ENCODE measurements at places on chromosomes 12 and 14.

GRCh38 chr14:88804035-88804434 lies 11.3 kb upstream of the EML5 start:
- DNase-seq = no peak

GRCh38 chr12:68508576-68508975 lies 102.1 kb upstream of the RAP1B start:
- no peak for DNase-seq

DNA sequence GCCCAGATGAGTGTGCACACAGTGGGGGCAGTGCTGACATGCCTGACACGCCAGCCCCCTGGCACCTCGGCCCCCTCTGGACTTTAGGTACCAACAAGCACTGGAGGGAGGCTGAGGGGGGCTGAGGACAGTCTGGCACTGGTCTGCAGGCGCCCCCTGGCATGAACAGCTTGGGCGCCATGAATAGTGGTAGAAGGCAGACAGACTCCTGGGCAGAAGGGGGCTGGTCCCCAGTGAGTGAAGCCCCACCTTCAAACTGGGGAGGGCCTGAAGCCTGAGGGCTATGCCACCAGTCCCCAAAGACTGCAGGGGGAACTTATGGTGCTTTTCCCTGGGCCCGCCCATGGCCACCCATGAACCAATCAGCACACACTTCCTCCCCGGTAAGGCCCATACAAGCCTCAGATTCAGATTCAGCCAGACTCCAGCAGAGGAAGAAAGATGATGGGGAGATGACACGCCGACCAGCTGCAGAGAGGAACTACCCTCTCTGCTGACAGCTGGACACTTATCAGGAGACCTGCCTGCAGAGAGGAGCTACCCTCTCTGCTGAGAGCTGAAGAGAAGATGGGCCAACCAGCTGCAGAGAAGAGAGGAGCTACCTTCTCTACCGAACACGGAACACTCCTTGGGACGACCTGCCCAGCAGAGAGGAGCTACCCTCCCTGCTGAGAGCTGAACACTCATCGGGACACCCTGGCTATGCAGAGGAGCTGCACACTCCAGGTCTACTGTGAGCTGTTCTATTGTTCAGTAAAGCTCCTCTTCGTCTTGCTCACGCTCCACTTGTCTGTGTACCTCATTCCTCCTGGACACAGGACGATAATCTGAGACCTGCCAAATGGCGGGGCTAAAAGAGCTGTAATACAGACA lies 324.5 kb downstream of the PCNX1 start:
- DNase-seq = no peak

- DNase-seq = no peak
Measured at GRCh38 chr12:10466311-10466710, 13.1 kb upstream of the KLRC1 start.

DNA sequence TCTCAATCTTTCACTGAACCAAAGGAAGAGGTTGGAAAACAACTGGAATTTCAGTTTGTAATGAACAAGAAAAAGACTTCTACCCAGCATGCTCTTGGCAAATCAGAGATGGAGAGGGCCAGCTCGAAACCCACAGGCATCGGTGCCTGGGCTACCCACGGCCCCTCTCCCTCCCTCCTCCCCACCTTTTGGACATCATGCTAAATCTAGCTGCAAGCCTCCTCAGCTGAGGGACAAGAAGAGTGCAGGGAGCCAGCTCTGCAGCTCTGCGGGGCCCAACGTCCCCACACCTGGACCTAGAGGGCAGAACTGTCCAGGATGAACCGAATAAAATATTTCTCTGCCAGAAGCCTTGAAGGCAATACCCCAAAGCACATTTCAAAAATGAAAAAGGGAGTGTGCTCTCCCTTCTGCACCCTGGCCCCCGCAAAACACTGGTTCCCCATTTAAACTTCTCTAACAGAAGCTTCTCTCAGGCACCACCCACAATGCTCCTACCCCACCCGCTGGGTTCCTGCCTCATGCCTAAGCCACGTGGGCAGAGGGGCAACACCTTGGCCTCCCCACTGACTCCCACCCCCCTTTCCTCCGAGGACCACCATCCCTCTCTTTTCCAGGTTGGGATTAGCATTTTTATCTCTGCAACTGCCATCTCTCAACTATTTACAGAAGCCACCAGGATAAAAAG lies 8.2 kb downstream of the CAMKK2 start:
- no peak for DNase-seq

- DNase-seq = no peak
Measured at GRCh38 chr12:2068653-2069052, 15.9 kb downstream of the CACNA1C start.

DNA sequence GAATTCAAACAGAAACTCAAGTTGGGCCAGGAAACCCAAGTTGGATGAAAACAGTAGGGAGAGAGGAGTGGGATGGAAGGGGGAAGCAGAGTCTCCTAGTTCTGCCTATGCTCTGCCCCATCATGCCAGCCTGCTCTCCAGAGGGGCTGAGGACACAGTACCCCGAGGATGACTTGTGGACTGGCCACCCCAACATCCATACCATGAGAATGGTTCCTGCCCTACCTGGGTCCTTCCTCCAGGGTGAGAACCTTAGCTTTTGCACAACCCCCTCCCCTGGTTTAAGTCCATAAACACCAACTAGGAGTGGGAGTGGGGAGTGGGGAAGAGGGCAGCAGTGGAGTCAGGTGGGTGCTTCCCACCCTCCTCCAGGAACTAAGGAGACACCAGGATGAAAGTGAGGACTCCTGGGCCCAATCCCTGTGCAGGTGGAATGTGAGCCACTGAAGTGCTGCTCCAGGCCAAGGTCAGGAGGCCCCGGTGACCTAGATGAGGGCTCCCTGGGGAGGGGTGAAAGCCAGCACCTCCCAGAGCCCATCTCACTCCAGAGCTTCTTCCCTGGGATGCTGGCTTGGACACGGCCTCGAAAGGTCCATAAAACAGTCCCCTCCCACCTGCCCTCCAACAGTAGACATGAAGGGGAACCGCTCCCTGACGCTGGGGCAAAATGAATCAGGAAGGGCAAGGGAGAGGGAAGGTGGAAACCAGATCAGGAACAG lies 6.6 kb downstream of the ZNF385A start:
- DNase-seq = no peak

DNA sequence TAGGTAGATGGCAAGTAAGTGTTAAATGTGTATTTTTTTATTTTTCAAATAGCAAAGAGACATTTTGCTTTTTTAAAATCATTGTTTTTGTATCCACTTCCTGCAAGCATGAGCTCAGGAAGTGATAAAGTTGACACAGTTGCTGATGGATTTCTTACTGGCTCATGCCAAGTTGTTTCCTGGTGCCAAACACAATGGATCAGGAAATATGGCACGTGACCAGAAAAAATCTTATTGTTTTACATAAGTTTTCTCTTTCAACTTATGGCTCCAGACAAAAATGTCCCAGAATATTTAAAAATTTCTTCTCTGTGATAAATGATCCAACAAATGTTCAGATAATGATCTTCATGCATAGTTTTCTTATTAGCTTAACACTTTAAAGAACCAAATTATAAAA lies 1279.1 kb upstream of the FLRT2 start:
- no peak for DNase-seq

- DNase-seq = peak; percentile 25
Measured at GRCh38 chr12:1533602-1534304, 60.6 kb downstream of the FBXL14 start.

GRCh38 chr12:85794531-85794930 lies 41.7 kb downstream of the RASSF9 start:
- DNase-seq = no peak

- no peak for DNase-seq
Measured at GRCh38 chr12:4802841-4803240, 82.6 kb downstream of the GALNT8 start.

All from stimulated activated naive CD4-positive, alpha-beta T cell (primary cell).